ENCODE measurements at places on chromosomes 2 and 18. TPM values are rescaled to one million over a fixed set of nuclear protein-coding genes. Genes with fewer than 3 reads are reported as not detected.

GRCh38 chr2:224893848-224894247 lies 148.4 kb downstream of the DOCK10 start:
- no peaks in the 10 kb centered on the region for H3K27me3 ChIP-seq
- H3K27ac ChIP-seq: no peak overlapping the region
- H3K4me1 ChIP-seq: peaks cover 12% of the 10 kb centered on the region
- H3K36me3 ChIP-seq: peaks cover 13% of the 10 kb centered on the region

The MRO gene
- total RNA-seq: 0.18 TPM

The TIMM21 gene
- 59.4 TPM for total RNA-seq

GRCh38 chr2:85248773-85249509 lies 78.8 kb downstream of the TGOLN2 start:
- no peaks in the 10 kb centered on the region for H3K4me1 ChIP-seq
- no peaks in the 10 kb centered on the region for H3K27me3 ChIP-seq
- no peaks in the 10 kb centered on the region for H3K36me3 ChIP-seq
- no peak overlapping the region for H3K27ac ChIP-seq
- no peak overlapping the region for H3K4me3 ChIP-seq

DNA sequence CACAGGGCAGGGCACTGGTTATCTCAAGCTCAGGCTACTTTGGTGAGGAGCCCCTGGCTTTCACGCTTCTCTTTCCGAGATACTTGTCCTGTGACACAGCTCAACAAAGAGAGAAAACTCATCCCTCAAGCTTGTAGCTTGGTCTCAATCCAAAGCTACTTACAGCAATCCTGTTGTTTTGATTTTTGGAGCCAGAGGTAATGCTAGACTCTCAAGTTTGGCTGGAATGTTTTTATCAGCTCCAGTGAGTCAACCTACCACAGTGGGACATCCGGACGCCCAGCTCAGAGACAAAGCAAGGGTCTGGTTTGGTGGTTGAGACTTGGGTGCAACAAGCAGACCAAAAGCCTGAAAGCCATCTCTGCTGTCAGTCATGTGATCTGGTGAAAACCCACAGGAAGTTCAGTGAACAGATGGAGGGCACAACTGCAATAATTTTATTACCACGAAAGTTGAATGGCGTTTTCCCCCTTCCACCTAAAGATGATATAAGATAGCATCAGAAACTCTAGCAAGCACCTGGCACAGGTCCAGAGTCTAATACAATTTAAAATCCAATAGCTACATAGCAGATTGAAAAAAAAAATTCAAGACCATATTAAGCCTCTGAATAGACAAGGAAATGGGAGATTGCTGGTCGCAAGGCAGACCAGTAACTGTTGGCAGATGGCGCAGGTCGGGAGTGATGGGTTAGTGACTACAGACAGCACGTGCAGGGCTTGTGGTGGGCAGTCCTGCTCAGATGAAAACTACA lies 102.3 kb upstream of the SMAD7 start:
- H3K36me3 ChIP-seq: no peaks in the 10 kb centered on the region
- no peak overlapping the region for H3K4me3 ChIP-seq
- DNase-seq: peak; percentile 60
- no peak overlapping the region for H3K27ac ChIP-seq
- peaks cover 25% of the 10 kb centered on the region for H3K4me1 ChIP-seq
- no peaks in the 10 kb centered on the region for H3K27me3 ChIP-seq

GRCh38 chr18:58768293-58768974 lies 96.2 kb upstream of the ZNF532 start:
- H3K36me3 ChIP-seq: no peaks in the 10 kb centered on the region
- H3K4me1 ChIP-seq: peaks cover 8% of the 10 kb centered on the region
- peaks cover 6% of the 10 kb centered on the region for H3K27me3 ChIP-seq
- H3K27ac ChIP-seq: no peak overlapping the region
- DNase-seq: peak; percentile 41
- no peak overlapping the region for H3K4me3 ChIP-seq

The MEP1B gene
- not detected for total RNA-seq

GRCh38 chr2:74819702-74820101 lies 14.2 kb upstream of the HK2 start:
- no peak overlapping the region for H3K27ac ChIP-seq
- no peaks in the 10 kb centered on the region for H3K27me3 ChIP-seq
- no peaks in the 10 kb centered on the region for H3K36me3 ChIP-seq
- DNase-seq: no peak
- H3K4me3 ChIP-seq: no peak overlapping the region

The SLC8A1 gene
- total RNA-seq: 0.15 TPM

The FNDC4 gene
- total RNA-seq: 0.15 TPM

The SERPINB10 gene
- total RNA-seq: not detected

- H3K4me1 ChIP-seq: peaks cover 14% of the 10 kb centered on the region
- H3K4me3 ChIP-seq: no peak overlapping the region
- DNase-seq: no peak
- H3K36me3 ChIP-seq: peaks cover 6% of the 10 kb centered on the region
These were observed 17.6 kb upstream of the CASP8 start for GRCh38 chr2:201242571-201243277.

DNA sequence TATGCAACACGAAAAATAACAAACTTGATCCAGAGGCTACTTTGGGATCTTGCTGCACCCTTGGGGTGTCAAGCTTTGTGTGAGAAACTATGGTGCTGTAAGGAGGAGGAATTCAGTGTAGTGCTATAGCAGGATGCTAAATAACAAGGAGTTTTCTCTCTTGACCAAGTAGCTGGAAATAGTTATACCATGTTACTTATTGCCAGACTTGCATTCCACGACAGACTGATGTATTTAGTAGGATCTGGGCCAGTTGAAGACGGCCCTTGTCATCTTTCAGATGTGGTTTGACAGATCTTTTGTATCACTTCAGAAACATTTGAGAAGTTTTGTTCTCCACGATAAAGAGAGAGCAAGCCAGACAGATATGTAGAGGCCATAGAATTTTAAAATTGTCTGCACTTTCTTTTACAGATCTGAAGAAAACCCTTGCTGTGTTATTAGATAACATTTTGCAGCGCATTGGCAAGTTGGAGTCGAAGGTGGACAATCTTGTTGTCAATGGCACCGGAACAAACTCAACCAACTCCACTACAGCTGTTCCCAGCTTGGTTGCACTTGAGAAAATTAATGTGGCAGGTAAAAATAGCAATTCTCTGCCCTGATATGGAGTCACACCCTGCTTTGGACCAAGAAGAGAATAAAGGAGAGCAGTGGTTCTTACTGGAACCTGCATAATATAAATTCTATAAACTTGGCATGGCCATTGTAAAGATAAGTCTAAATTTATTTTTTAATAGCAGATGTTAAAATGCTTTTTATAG lies 16.3 kb downstream of the MGAT5 start:
- H3K4me3 ChIP-seq: no peak overlapping the region
- H3K27ac ChIP-seq: no peak overlapping the region
- H3K27me3 ChIP-seq: no peaks in the 10 kb centered on the region
- DNase-seq: no peak
- peaks cover 3% of the 10 kb centered on the region for H3K36me3 ChIP-seq

DNA sequence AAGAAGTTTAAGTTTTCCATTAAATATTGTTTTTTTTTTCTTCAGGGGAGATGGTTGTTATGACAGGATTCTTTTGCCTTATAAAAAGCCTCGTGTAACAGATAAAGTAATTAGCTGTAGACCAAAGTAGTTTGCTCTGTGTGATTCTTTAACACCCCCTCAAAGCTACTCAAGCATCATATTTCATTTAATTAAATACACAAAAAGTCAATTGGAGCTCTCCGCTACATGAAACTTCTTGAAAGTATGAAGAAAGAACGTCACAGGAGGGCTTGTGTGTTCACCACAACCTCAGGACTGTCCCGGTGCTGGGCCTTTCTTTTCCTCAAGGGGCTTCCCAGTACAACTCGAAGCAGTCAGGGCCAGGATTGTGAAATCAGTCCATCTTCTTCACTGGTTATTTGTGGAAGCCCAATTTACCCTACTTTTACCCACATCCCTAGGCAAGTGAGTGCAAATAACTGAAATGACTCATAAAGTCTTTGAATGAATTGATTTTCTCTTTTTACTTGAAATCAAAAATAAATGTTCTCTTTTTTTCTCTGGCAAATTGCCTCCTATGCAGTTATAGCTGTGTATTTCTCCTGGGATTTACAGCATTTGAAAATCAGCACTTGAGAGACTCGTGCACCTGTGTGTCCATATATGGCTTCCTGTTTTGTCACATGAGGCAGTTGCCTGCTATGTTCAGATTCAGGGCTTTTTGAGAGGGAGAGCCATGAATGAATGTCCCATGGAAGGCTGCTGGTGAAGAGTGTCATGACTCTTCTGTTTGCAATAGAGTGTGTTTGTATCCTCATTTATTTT lies 48.6 kb downstream of the LINC00305 start:
- no peaks in the 10 kb centered on the region for H3K27me3 ChIP-seq
- no peak overlapping the region for H3K4me3 ChIP-seq
- DNase-seq: no peak
- H3K27ac ChIP-seq: no peak overlapping the region

GRCh38 chr2:156695020-156695419 lies 258.8 kb downstream of the GPD2 start:
- no peaks in the 10 kb centered on the region for H3K36me3 ChIP-seq
- no peak overlapping the region for H3K27ac ChIP-seq
- no peaks in the 10 kb centered on the region for H3K27me3 ChIP-seq
- DNase-seq: no peak
- no peaks in the 10 kb centered on the region for H3K4me1 ChIP-seq
- no peak overlapping the region for H3K4me3 ChIP-seq

- H3K36me3 ChIP-seq: no peaks in the 10 kb centered on the region
- DNase-seq: peak; percentile 39
- no peaks in the 10 kb centered on the region for H3K27me3 ChIP-seq
- H3K4me3 ChIP-seq: peak overlapping the region; percentile 66
- H3K4me1 ChIP-seq: peaks cover 73% of the 10 kb centered on the region
These were observed 36.9 kb upstream of the SLC14A1 start for GRCh38 chr18:45686891-45687611.

GRCh38 chr2:144683966-144684365 lies 164.0 kb upstream of the ZEB2 start:
- H3K36me3 ChIP-seq: no peaks in the 10 kb centered on the region
- no peaks in the 10 kb centered on the region for H3K4me1 ChIP-seq
- DNase-seq: no peak
- no peak overlapping the region for H3K27ac ChIP-seq
- H3K27me3 ChIP-seq: no peaks in the 10 kb centered on the region
- H3K4me3 ChIP-seq: no peak overlapping the region

The PLGLB1 gene
- 3.2 TPM for total RNA-seq

DNA sequence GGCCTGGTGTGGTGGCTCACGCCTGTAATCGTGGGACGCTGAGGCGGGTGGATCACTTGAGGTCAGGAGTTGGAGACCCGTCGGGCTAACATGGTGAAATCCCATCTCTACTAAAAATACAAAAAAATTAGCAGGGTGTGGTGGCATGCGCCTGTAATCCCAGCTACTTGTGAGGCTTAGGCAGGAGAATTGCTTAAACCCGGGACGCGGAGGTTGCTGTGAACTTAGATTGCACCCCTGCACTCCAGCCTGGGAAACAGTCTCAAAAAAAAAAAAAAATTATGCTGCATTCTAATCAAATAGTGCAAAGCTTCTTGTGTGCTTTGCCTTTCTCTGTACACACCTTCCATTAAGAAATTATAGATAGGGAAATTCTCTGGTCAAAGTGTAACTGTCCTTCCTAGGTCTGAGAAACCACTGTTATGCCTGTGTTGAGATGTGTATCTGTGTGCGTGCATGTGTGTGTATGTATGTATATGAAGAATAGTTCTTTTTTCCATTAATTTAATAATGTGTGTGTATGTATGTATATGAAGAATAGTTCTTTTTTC lies 2.5 kb downstream of the CD28 start:
- peak overlapping the region; percentile 94 for H3K4me3 ChIP-seq
- H3K36me3 ChIP-seq: peaks cover 5% of the 10 kb centered on the region
- H3K27ac ChIP-seq: peak overlapping the region; percentile 80
- peaks cover 54% of the 10 kb centered on the region for H3K4me1 ChIP-seq

The GRP gene
- total RNA-seq: not detected

The CYP26B1 gene
- total RNA-seq: not detected

DNA sequence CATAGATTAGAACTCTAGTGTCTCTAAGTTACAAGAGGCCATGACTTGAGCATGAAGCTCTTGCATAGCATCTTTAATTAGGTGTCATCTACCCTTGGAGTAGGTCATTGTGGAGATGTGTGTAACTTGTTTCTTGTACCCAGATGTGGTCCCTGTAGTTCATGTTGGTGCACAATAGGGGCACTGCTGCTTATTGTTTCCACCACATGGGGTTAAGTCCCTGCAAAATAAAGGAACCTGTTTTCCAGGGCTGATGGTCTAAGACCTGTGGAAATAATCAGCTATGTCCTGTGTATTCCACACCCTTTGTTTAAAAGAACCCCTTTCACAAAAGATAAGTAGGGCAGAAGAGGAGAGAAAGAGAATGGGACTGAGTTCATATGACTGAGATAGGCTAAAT lies 28.6 kb downstream of the ASXL3 start:
- no peaks in the 10 kb centered on the region for H3K27me3 ChIP-seq
- DNase-seq: no peak
- no peak overlapping the region for H3K4me3 ChIP-seq
- H3K4me1 ChIP-seq: no peaks in the 10 kb centered on the region

DNA sequence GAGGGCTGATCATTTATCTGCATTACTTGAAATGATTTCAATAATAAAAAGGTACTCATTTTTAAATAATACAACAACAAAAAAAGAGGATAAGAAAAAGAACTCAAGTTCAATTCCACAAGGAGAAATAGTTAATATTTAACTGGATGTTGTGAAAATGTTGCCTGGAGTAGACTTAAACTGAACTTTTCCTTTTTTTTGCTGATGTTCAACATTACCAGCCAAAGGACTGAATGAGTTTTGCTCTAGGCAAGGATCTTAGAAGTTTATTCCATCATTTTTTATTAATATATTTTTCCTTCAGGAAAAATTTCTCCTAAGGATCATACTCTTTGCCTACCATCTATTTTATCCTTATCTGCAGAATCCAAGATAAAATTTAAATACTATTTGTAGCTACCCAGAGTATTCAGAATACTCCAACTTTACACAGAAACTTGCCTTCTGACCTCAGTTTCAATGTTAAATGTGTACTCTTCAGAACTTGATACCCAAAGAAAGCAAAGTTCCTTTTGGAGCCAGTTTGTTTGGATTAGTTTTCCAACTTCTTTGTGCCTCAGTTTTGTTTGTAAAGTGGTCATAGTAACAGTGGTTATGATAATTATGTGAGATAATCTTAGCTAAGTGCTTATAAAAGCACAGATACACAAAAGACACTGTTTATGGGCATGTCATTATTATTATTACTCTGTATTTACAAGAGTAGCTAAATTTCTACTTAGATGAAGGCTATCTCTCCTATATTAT lies 12.8 kb downstream of the CKAP2L start:
- no peaks in the 10 kb centered on the region for H3K36me3 ChIP-seq
- no peak overlapping the region for H3K4me3 ChIP-seq
- no peak for DNase-seq
- peaks cover 8% of the 10 kb centered on the region for H3K4me1 ChIP-seq

The ANKZF1 gene
- 72.4 TPM for total RNA-seq

- H3K27ac ChIP-seq: no peak overlapping the region
- H3K4me1 ChIP-seq: peaks cover 91% of the 10 kb centered on the region
- H3K36me3 ChIP-seq: no peaks in the 10 kb centered on the region
- H3K27me3 ChIP-seq: no peaks in the 10 kb centered on the region
- DNase-seq: no peak
These were observed 110.3 kb downstream of the SMAD7 start for GRCh38 chr18:48840491-48840877.

The CREB1 gene
- total RNA-seq: 95.4 TPM

- H3K4me1 ChIP-seq: no peaks in the 10 kb centered on the region
- no peak overlapping the region for H3K27ac ChIP-seq
- no peak overlapping the region for H3K4me3 ChIP-seq
- no peaks in the 10 kb centered on the region for H3K27me3 ChIP-seq
- no peak for DNase-seq
These were observed 31.7 kb upstream of the IL36G start for GRCh38 chr2:112946086-112946485.

GRCh38 chr2:181258720-181259119 lies 198.5 kb upstream of the ITGA4 start:
- DNase-seq: no peak
- H3K4me3 ChIP-seq: no peak overlapping the region
- no peaks in the 10 kb centered on the region for H3K27me3 ChIP-seq
- H3K27ac ChIP-seq: no peak overlapping the region
